ENCODE measurements at places on chromosomes 1 and 21.
A peak's percentile ranks its signal among the peaks of the same experiment; 100 is the strongest.

- no peak for DNase-seq
Measured at GRCh38 chr1:113278371-113278770, 111.9 kb upstream of the MAGI3 start.

DNA sequence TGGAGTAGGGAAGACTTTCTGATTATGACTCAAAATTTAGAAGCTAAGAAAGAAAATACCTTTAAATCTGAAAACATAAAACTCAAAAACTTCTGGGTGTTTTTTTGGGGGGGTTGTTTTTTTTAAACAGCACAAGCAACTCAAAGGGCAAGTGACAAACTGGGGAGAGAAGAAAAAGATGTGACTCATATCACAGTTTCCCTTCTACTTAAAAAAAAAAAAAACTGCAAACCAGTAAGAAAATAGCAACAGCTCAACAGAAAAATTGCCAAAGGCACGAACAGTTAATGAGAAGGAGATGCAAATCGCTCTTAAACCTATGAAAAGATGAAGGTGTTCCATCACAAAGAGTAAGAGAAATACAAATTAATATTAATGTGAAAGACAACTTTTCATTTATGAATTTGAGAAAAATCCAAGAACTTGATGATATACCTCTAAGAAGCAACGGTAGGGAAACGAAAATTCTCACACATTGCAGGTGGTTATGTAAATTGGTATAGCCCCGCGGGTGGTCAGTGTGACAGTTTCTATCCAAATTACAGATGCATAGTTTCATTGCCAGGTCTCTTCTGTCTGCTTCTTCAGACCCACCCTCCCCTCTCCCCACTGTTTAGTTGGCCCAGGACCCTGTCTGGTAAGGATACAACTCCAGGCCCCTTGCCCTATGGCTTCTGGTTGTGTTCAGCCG lies 9.0 kb downstream of the IFNAR2 start:
- no peak for DNase-seq

DNA sequence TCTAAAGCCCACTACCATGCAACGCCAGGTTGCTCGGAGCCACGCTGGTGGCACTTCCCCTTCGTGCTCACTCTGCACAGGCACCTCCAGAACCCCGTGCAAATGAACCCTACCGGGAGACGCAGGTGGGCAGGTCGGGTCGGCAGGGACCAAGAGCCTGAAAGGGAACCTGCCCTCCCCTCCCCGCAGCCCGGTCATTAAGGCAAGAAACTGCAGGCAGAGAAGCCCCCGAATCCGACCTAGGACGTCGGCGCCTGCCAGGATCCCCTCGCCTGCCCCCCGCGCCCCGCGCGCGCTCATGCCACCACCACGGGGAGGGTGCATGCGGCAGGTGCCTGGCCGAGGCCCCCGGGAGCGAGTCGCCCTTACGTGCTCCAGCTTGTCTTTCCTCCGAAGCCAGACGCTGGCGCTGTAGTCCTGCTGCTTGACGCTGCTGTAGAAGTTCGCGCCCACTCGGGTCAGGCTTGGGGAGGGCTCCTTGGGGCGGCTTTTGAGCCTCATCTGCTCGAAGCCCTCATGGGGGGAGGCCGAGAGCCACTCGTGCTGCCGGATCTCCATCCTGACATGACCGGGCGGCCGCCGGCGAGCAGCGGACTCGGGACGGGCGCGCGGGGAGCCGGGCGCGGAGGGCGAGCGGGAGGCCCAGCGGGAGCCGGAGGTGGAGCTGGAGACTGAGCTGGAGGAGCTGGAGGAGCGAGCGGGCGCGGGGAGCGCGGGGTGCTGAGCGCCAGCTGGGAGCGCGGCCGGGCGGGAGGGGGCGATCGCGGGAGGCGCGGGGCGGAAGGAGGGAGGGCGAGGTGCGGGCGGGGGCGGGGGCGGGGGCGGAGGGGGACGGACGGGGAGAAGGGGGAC lies 552 bp downstream of the PLD5 start:
- DNase-seq: no peak

GRCh38 chr1:71041806-71042205 lies 5.8 kb downstream of the PTGER3 start:
- DNase-seq: no peak

- no peak for DNase-seq
Measured at GRCh38 chr1:57254022-57254421, 169.8 kb downstream of the DAB1 start.

DNA sequence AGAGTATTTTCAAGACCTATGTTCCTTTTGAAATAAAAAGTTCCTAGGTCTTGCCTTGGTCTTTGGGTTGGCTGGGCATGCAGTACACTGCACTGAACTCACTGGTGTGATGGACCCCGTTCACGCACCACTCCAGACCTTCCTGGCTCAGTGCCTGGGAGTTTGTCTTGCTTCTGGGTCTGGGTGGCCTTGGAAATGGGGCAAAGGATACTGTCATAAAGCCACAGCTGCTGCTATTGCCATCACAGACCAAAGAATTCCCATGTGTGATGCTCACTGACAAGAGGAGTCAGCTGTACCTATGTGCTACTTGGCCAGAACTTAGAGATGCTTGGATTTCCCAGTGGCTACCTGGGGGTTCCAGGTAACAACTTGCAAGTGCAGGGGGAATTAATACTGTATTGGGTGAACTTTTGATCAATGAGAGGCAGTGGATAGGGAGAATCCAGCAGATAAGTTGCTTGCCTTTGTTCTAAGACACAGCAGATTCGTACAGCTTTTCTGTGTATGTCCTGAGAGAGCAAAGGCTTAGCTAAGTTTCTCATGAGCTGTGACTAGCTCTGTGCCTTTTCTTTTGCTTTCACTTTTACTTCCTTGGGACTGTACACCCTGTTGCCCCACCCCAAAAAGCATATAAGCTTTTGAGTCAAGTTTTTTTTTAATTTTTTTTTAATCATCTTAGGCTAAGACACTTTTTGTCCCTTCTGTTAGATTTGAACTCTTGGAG lies 115.3 kb downstream of the RUNX1 start:
- peak; percentile 11 for DNase-seq

GRCh38 chr1:82564333-82564732 lies 763.6 kb downstream of the ADGRL2 start:
- no peak for DNase-seq

GRCh38 chr1:154459080-154459479 lies 42.9 kb upstream of the TDRD10 start:
- no peak for DNase-seq

- DNase-seq: no peak
Measured at GRCh38 chr1:199976496-199977144, 50.9 kb upstream of the NR5A2 start.

DNA sequence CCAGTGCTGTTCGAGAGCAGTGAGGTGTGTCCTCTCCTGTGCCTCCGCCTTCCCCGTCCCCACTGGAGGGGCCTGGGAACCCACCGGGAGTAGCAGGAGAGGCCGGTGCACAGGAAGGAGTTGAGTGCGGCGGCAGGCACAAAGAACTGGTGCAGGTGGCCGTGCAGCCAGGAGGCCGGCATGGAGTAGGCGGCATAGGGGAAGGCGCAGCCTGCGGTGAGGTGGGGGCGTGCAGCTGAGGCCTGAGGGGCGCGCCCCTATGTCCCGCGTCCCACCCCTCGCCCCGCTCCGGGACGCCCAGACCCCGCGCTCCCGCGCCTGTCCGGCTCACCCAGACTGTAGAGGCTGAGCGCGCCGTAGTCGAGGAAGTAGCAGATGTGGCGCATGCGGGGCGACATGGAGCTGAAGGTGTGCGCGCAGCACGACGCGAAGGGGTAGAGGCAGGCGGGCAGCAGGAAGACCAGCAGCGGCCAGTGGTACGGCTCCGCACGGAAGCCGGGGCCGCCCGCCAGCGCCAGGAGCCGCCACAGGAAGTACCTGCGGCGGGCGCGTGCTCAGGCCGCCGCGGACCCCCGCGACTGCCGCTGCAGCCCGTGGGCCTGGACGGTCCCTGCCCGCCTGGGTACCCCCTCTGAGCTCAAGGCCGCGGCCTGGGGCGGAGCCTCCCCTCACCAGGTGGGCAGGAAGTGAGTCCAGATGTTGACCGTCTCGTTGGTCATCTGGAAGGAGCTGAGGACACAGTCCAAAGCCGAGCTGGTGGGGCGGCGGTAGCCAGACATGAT lies 2.2 kb downstream of the PAQR6 start:
- peak; percentile 16 for DNase-seq

GRCh38 chr1:16145030-16145661 lies 10.7 kb downstream of the EPHA2 start:
- DNase-seq: no peak

DNA sequence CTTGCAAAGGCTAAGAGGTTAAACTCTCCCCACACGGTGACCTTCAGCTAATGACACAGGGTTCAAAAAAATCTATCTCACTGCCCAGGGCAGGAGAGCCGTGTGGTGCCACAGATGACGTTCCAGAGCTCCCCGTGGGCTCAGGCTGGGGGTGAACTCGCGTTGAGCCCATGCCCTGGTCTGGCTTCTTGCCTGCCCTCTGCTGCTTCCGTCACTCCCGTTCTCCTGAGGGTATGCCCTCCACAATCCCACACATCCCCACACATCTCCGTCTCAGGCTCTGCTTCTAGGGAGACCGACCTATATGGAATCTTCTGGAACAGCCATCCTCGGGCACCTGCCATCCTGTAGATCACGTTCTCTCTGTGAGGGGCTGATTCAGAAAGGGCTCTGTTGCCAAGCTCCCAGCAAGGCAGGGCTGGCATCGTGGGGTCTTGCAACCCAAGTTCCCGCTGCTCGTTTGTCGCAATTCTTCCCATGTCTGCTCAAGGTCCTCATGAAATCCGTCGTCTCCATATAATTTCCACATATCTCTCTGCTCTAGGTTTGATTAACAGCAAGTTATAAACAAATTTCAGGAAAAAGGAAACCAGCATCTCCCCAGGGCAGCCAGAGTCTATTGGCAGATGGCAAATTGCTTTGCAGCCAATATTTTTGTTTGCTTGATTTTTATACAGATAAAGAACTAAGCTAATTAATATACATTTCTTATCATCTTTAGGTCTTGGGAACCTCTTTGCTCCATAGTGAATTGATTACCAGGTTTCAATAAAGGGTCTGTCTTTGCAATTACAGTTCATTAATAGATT lies 278.2 kb downstream of the PTPRU start:
- DNase-seq: no peak

GRCh38 chr1:101154547-101154946 lies 82.3 kb upstream of the S1PR1 start:
- no peak for DNase-seq

- DNase-seq: no peak
Measured at GRCh38 chr1:11070876-11071275, 11.1 kb upstream of the SRM start.

DNA sequence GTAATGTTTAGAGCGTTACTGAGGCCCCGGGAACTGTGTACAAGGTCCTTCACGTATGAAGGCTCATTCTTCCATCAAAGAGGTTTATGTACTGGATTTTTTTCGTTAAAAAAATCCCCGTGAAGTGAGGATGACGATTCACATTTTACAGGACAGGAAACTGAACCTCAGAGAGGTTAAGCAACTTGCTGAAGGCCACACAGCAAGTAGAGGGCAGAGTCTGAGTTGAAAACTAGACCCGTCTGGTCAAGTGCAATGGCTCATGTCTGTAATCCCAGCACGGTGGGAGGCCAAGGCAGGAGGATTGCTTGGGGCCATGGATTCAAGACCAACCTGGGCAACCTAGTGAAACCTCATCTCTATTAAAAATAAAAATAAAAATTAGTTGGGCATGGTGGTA lies 140.2 kb downstream of the KAZN start:
- DNase-seq: no peak

DNA sequence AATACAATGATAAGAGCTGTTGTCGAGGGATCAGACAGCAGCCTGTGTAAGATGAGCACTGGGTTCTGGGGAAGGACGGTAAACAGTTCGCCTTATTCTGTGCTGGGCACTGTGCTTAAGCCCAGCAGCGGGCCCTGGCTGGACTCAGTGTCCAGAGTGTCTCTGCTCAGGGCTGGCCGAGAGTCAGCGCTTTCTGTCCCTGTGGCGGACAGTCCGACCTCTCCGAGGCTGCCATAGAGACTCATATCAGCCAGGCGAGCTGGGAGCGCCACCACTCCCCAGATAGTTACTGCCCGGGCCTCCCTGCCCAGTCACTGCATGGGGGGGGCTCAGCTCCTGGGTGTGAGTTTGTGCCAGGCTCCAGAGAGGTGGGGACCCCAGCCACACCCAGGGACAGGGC lies 14.7 kb upstream of the NPHP4 start:
- no peak for DNase-seq

- DNase-seq: no peak
Measured at GRCh38 chr1:25999041-25999800, 1.4 kb upstream of the PAFAH2 start.

DNA sequence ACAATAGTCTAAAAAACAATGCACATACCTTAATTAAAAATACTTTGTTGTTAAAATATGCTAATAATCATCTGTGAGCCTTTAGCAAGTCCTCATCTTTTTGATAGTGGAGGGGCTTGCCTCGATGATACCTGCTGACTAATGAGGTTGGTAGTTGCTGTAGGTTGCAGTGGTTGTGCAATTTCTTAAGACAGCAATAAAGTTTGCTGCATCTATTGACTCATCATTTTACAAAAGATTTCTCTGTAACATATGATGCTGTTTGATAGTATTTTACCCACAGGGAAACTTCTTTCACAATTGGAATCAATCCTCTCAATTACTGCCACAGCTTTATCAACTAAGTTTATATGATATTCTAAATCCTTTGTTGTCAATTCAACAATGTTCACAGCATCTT lies 7.6 kb downstream of the C1orf87 start:
- DNase-seq: no peak

DNA sequence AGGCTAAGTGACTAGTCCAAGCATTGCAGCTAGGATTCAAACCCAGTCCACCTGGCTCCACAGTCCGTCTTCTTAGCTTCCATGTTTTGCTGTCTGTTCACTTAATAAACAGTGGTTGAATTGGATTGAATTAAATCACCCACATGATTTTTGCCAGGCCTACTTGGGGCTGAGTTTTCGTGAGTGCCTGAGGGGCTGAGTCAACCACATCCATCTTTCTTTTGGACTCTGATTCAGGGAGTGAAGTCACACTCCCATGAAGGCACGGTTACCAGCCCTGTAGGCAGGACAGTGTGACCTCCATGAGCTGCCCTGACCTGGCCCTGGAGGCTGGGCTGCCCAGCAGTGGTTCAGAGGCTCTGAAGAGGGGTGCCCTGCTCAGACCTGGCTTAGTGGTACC lies 123.7 kb downstream of the ACTL8 start:
- DNase-seq: no peak

DNA sequence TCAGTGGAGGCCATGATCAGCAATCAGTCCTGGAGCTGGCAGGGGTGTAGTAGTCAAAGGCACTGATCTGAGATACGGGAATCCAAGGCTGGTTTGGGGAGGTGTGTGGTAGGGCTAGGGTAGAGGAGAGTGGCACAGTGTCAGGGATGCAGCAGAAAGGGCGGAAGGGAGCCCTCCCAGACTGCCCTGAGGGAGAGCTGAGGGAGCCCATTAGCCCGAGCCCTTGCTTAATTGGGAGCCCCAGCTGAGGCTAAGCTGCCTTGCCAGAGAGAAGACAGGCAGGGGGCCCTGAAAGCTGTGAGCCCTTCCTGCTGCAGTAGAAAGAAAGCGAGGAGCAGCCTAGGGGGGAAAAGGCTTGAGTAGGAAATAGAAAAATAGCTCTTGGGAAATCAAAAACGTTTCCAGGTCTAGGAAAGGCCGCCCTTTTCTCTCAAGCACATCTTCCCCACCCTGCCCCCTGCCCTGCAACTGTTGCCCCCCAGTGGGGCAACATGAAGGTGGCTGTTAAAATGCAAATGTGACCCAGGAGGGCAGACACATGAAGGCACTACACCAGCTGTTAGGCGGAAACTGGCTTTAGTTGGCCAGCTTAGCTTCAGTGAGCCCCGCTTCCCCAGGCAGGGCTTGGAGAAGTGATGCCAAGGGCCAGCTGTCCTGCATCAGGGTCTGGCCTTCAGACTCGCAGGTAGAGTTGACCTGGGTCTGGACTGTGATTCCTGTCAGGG lies 106.2 kb downstream of the UCK2 start:
- DNase-seq: no peak
